RKO (cell line): ENCODE measurements at places on chromosomes 2 and 18.

GRCh38 chr2:127049927-127050802 lies 56.8 kb downstream of the BIN1 start:
- DNase-seq: peak; percentile 24

DNA sequence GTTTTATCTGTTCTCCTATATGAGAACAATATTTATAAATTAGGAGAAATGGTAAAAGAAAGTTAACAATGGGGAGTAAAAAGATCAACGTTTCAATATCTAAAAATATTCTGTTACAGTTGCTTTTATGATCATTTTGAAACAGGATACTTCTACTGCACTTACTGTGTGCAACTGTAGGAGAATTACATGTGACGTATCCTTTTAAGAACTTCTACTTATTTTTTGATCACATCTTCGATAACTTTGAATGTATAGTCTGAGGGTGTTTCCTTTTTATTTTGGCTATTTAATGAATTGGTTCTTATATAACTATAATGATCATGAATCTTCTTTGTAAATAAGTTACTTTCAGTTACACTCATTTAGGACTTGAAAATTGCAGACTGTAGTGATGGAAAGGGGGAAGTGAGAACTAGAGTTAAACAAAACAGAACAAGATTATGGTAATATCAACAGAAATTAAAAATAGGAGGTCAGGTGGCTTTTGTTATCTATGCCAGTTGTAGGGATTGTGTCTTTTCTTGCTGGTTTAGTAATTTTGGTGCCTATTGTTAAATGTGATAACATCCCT lies 109.9 kb downstream of the MSTN start:
- no peak for DNase-seq

DNA sequence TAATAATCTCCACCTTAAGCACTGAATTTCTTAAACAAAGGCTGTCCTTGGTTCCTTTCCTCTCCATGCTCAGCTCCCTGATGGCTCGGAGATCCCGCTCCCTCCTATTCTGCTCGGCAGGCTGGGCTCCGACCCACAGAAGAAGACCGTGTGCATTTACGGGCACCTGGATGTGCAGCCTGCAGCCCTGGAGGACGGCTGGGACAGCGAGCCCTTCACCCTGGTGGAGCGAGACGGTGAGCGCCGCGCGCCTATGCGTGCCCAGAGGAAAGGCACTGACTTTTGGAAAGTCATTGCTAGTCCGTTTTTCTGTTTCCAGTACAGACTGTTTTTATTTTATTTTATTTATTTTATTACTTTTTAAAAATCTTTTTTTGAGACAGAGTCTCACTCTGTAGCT lies 9.6 kb downstream of the CNDP2 start:
- DNase-seq: no peak

DNA sequence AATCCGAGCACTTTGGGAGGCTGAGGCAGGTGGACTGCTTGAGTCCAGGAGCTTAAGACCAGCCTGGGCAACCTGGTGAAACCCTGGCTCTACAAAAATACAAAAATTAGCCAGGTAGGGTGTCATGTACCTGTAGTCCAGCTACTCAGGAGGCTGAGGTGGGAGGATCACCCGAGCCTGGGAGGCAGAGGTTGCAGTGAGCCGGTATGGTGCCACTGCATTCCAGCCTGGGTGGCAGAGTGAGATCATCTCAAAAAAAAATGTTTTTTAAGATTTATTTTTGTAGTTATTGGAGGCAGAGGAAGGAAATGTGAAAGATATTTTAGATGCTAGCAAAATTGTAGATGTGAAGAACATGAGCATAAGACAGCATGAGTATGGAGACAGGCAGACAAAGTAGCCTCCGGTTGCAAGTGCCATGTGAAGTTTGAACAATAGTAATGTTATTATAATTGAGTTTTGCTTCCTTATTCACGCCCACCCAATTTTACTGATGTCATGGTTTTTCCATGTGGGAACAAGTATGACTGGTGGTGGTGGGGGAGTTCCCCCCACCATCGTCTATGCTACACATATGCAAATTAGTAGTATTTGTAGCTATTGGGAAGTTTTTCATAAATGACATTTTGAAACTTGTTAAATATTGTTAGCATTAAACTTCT lies 18.0 kb downstream of the REL start:
- no peak for DNase-seq

DNA sequence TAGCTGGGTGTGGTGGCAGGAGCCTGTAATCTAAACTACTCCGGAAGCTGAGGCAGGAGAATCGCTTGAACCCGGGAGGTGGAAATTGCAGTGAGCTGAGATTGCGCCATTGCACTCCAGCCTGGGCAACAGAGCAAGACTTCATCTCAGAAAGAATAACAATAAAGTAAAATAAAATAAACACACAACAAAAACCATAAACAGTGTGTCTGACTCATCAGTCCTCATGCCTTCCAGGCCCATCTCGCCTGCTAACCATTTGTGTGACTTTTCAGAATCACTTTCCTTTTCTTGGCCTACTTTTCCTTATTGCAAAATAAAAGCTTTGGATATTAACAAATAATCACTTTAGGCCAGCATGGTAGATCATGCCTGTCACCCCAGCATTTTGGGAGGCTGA lies 42.0 kb upstream of the ASXL2 start:
- no peak for DNase-seq

- peak; percentile 61 for DNase-seq
These were observed 25.3 kb upstream of the MFSD6 start for GRCh38 chr2:190382851-190383250.

DNA sequence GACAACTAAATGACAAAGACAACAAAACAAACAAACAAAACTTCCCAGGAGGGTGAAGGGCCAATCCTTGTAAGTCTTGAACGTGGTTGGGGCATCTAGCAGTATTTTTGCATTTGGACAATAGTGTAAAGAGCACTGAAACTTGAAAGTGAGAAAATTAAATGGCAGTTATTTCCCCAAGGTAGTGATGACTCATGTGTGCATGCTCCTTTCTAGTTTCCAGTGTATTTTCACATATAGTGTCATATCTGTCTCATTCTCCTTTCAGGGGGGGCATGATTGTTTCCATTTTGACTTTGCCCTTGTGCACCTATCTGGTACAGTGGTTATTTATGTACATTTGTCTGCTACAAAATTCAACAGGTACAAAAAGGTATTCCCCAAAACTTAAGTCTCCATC lies 39.5 kb downstream of the CERS6 start:
- DNase-seq: no peak

DNA sequence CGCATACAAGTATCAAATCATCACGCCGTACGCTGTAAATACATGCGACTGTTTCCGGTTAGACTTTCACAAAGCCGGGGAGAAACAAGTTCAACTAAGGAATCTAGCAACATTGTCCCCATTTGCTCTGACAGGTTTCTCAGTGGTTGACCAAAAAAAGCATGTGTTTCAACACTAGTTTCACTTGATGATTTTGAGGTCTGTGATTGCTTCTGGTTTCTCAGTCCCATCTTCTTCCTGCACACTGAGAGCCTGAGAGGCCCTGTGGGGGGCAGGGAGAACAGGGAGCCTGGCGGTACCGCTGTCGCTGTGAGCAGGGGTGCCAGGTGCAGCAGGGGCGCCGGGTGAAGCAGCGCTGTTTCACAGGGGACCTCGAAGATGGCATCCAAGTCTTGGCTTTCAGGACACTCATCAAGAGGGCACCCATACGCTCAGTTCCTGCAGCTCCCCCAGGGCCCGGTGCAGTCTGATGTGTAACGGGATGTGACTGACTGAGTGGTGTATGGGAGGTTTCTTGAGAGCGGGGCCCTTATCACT lies 270.9 kb downstream of the TWIST2 start:
- DNase-seq: no peak

DNA sequence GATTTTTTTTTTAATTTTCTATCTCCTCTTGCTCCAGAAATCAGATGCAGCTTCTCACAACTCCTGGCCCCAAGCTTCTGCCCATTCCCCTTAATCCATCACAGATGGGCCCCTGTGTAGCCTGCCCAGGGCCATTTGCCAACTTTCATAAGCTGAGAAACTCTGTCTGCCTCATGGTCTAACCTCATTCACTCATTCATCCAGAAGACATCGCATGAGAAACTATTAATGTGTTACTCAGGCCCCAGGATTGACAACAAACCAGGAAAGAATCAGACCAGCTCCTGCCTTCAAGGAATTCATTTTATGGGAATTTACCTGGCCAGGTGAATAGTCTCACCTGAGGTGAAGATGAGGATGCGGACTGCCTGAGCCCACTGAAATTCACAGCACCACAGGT lies 35.0 kb downstream of the SLC14A2 start:
- DNase-seq: no peak

GRCh38 chr2:133352719-133353118 lies 215.5 kb downstream of the NCKAP5 start:
- no peak for DNase-seq

DNA sequence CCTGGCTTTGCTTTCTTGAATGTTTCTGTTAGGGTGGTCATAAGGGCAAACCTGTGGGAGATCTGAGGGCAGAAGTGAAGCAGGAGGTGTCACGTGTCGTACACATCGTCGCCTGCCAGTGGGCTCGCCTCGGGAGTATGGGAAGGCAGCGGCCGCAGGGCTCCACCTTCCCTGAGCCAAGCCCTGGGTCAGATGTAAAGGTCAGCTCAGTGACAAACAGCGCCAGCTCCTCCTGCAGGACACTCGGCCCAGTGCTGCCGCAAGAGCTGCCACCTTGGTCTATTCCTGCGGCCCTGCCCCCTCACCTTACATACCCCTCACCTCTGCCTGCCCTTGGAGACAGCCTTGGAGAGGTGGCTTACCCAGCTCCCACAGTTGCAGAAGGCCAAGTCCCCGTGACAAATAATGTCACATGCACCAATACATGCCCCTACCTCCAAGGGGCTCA lies 64.2 kb downstream of the PSMG2 start:
- no peak for DNase-seq

DNA sequence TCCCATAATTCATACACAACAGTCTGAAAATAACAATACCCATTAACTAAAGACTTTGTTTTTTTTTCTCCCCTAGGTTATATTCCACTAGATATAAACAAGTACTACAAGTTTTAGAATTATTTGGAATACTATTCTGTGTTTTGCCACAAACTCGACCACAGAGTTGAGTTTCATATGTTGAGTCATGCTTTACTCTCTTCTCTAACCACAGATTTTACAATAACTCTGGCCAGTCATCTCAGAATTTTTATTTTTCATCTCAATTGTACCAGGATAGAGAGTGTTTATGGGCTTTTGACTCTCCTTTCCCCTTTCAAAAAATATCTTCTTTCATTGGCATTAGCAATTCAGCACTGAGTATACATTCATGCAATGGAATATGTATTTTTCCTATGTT lies 348.7 kb upstream of the GALNT5 start:
- DNase-seq: no peak

DNA sequence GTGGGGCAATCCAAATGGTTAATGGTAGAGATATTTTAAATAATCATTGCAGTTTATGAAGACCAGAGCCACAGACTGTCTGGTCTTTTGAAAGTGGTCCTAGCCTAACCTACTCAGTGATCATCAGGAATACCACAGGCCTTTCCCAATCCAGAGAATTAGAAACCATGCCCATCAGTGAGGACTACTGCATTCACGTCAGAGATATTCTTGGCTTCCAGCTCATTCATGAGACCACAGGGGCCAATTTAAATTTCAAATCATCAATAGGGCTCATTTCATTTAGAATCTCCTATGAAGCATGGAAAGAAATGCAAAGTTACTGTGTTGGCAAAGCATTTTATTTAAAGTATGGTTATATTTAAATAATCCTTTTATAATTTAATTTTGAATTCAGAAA lies 362.3 kb upstream of the KCNJ3 start:
- no peak for DNase-seq

DNA sequence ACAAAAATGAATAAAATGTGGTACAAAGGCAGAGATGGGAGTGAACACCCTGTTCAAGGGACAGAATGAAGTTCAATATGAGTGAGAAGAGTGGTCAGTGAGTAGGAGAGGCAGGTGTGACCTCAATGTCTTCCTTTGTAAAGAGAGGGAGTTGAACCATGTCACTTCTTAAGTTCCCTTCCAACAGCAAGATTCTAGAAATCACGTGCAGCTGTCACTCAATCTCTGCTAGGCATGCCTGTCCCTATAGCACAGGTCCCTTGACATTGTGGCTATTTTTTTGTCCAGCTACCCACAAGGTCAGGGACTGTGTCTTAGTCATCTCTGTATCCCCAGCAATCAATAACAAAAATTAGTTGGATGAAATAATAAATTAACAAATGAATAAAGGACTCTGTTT lies 66.9 kb downstream of the VSNL1 start:
- DNase-seq: no peak

- DNase-seq: no peak
These were observed 56.2 kb downstream of the ANKMY1 start for GRCh38 chr2:240501531-240501991.

DNA sequence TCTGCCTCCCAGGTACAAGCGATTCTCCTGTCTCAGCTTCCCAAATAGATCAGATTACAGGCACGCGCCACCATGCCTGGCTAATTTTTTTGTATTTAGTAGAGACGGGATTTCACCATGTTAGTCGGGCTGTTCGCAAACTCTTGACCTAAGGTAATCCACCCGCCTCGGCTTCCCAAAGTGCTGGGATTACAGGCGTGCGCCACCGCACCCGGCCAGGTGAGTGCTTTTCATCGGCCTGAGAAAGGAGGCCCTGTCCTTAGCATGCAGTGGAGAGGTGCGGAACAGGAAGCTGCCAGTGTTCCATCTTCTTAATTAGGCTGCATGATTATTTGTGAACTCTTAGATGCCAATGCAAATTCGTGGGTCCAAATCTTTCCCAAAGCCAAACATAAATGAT lies 125.7 kb upstream of the THSD7B start:
- DNase-seq: no peak

- DNase-seq: peak; percentile 56
These were observed 1.2 kb downstream of the TGOLN2 start for GRCh38 chr2:85326406-85327159.

GRCh38 chr18:47254341-47254939 lies 3.0 kb upstream of the SKOR2 start:
- DNase-seq: peak; percentile 14

- no peak for DNase-seq
These were observed 124.7 kb downstream of the RAPGEF4 start for GRCh38 chr2:172860336-172860707.

DNA sequence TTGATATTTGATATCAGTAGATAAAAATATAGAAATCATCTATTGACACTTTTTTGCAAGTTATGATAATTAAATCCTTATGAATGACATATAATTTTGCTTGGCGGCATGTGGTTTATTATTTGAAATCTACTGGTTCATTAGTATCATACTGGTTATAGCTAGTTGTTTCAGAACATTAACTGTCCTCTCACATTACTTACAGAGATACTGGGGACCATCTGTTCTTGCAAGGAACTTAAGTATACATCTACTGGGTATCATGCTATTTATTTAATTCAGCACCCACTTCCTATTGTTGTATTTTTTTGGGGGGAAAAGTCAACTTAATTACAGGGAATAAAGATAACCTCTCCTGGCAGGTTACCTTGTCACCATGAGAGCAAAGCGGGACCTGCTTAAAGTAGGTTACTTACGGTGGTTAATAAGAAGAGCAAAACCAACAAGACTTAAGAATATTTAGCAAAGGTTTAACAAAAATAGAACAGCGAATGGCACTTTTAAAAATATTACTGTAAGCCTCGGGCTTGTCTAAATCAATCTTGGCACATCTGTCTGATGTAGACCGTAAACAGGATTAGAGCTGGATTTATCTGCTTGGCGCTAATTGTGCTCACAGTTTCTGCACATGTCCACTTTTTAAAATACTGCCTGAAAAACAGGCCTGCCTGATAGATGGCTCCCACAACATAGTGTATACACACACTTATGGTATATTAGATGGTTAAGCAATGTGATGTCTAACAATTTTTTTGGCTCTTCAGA lies 41.8 kb downstream of the CERKL start:
- no peak for DNase-seq

GRCh38 chr18:50981381-50981780 lies 13.5 kb downstream of the ELAC1 start:
- no peak for DNase-seq
